ENCODE measurements at places on chromosomes 1 and 21.

DNA sequence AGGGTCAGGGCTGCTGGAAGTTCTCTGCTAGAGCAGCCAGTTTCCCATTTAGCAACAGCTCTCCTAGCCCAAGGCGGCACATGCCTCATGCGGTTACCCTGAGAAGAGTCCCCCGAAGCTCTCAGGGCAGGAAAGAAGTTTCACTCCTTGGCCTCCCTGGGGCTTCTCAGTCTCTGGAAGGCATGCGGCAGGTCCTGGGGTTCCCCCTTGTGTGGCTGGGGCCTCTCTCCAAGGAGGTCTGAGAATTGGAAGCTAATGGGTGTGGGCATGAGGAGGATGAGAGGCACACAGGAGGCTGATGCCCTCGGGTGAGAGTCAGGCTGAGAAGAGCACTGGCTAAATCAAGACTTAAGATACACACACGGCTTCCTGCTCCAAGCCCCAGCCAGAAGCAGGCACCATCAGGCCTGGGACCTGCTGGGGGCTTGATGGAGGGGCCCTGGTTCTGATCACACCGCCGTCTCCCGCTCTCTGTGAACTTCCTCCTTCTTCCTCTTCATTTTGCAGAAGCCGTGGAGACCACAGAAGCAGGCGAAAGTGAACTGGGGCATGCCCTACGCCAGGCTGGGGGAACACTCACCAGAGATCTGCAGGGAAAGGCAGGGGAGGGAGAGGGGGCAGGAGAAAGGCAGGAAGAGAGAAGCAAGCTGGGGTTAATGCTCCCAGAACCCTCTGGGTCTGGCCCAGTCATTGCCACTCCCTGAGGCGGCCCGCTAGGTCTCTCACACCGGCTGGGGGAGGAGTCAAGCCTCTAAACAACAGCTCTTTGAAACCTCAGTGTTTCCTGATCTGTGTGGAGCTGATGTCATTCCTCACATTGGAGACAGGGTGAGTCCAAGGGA is 15.1 kb downstream of the BLACAT1 start:
- no peak for DNase-seq

GRCh38 chr1:197908716-197909220 is 6.3 kb downstream of the C1orf53 start:
- DNase-seq, result no peak

- no peak for DNase-seq
Observed at GRCh38 chr1:207495801-207496792, at the start of gene CR1. Gene CR1, plus strand, starts transcription at chr1:207496157. Its CDS starts 111 bp downstream, at chr1:207496268.

- DNase-seq, result peak; percentile 72
Observed at GRCh38 chr21:46021978-46022544, 40.5 kb downstream of the COL6A1 start.

GRCh38 chr1:53594391-53595180 is 135.4 kb downstream of the DMRTB1 start:
- no peak for DNase-seq

DNA sequence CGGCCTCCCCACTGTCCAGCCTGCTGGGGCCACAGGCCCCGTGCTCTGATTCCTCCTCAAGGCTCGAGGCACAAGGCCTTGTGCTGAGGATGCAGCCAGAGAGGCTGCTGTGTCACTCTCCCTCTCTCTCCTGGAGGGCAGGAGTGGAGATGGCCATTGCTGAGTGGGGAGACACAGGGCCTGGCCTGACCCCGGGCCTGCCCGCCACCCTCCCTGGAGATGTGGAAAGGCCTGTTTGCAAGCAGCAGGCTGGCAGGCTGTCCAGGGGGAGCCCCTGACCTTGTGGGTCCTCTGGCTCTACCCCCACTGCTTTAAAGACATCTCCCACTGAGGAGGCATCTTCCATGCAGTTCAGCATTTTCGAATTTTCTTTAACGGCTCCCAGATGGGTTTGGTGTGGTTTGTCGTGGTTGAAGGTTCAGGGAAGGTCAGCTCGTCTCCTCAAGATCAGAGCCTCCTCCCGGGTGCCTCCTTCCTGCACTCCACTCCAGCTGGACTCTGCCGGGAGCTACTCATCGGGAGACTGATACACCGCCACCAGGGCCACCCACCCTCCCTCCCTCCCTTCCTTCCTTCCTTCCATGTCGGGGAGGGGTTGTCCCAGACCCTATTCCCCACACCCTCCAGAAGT is 69.1 kb downstream of the SPSB1 start:
- no peak for DNase-seq

GRCh38 chr1:164682570-164682969 is 123.6 kb downstream of the PBX1 start:
- no peak for DNase-seq

DNA sequence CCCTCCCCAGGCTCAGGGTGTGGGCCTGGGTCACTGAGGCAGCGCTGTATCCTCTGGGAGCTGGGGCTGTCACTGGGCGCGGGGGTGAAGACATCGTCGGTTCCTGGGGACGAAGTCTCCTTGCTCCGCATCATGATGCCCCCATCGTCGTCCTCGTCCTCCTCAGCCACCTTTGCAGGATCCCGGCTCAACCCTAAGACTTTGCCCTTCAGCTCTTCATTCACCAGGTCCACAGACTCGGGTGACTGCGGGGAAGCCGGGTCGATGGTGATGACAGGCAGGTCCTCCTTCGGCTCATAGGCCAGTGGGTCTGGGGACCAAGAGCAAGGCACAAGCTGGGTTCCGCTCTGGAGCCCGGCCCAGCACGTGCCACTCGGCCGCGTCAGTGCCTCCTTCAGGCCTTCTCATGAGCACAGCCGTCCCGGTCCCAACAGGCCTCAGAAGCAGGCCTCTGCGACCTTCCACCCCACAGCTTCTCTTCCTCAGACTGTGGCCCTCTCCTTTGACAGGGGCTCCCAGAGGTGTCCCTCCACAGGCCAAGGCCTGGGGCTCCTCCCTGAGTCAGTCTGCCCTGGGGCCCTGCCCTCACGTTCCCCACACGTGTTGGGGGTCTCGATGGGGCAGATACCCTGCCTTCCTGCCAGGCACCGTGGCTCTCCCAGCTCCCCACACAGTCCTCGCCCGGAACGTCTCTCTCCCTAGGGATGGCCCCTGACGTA is 54.4 kb downstream of the SLC9A1 start:
- no peak for DNase-seq

DNA sequence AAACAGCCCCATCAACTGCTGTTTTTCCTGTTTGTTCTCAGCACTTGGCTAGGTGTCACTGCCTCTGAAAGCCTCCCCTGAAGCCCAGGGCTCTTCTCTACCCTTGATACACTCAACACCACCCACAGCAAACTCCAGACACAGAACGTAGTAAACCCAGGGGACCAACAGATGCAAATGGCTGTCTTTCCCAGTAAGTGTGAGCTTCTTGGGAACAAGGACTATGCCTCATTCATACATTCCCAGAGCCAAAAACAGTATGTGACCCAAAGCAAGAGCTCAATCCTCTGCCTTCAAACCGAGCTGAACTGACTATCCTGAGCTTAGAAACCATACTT is 4.4 kb downstream of the LBR start:
- DNase-seq, result no peak

- no peak for DNase-seq
Observed at GRCh38 chr1:14682941-14683621, 84.6 kb downstream of the KAZN start.

- no peak for DNase-seq
Observed at GRCh38 chr1:48560116-48560515, 88.1 kb upstream of the SPATA6 start.

DNA sequence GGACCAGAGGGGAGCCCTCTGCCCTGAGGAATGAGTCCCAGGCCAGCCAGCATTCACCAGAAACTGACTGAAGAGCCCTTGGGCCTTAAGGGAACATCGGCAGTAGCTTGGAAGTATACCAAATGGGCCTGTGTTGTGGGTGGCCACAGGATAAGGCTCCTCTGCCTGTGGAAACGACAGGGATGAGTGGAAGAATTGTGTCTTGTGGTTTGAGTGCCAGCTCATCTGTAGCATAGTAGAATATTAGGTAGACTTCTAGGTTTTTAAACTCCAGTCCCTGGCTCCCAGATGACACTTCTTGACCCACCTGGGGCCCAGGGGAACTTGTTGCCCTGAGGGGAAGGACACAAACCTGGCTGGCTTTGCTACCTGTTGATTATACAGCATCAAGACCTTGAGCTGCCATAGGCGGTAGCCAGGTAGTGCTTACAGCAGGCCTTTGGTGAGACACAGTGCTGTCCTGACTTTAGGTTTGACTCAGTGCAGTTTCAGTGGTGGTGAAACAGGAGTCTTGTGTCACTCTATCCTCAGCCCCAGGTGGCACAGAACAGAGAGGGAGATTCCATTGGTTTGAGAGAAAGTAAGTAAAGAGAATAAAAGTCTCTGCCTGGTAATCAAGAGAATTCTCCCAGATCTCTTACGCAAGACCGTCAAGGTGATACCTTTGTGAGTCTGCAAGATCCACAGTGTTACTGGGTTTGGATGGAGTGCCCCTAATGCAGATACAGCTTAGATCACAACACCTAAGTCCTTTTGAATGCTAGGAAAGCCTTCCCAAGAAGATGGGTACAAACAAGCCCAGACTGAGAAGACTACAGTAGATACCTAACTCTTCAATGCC is 50.2 kb downstream of the RABGAP1L start:
- no peak for DNase-seq

DNA sequence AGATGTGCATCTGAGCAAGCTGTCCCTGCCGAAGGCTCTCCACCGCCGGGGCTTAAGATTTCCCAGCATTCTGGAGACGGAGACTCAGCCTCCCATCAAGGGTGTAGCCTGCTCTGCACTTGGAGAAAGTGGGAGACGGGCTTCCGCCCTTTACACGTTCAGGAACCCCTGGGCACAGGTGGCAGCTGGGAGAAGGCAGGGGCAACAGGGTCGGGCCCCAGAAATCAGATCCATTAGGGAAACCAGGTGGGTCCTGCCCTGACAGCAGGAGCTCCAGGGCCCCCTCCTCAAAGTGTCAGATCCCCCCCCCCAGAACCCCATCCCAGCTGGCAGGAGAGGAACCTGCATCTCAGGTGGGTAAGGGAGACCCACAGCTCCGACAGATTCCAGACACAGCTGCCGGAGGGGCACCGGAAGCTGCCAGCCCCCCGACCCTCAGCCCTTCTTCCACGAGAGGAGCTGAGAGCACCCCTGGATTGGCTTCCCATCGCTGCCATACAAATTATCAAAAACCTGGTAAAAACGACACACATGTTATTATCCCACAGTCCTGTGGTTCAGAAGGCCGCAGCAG is 236.6 kb downstream of the NPHP4 start:
- no peak for DNase-seq

Measured in ascending aorta (tissue), 2 donors.